Suprapubic skin (tissue), 4 donors: ENCODE measurements at places on chromosomes 5 and 9. TPM values are rescaled to one million over a fixed set of nuclear protein-coding genes. Genes with fewer than 3 reads are reported as not detected.

GRCh38 chr9:134894136-134894860 is 13.7 kb downstream of the FCN2 start:
- H3K4me3 ChIP-seq, result no peak overlapping the region
- H3K27ac ChIP-seq, result no peak overlapping the region
- H3K36me3 ChIP-seq, result no peaks in the 10 kb centered on the region
- peaks cover 4% of the 10 kb centered on the region for H3K27me3 ChIP-seq
- DNase-seq, result no peak

- H3K36me3 ChIP-seq, result no peaks in the 10 kb centered on the region
- no peaks in the 10 kb centered on the region for H3K4me1 ChIP-seq
- no peak for DNase-seq
- no peaks in the 10 kb centered on the region for H3K27me3 ChIP-seq
Measured at GRCh38 chr5:13189532-13189931, 755.0 kb downstream of the DNAH5 start.

- H3K4me3 ChIP-seq, result no peak overlapping the region
- no peaks in the 10 kb centered on the region for H3K27me3 ChIP-seq
- no peaks in the 10 kb centered on the region for H3K36me3 ChIP-seq
- peaks cover 24% of the 10 kb centered on the region for H3K4me1 ChIP-seq
Measured at GRCh38 chr5:149134778-149135500, 6.4 kb upstream of the ABLIM3 start.

DNA sequence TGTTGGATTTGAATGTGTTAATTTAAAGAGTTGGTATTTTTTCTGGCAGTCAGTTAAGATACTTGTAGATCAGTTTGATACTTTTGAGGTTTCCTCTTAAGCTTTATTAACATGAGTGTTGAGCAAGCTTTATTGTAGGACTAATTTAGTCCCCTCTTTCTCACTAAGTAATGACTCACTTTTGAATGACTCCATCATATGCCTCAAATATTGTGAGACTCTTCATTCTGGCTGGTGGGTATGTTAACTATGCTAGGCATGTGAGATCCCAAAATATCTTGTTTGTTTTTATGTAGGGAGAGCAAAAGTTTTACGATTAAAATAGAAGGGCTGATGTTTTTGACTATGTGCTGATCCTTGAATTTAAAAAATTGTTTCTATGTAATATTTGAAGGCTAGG is 355.7 kb downstream of the IZUMO3 start:
- no peak overlapping the region for H3K27ac ChIP-seq
- no peaks in the 10 kb centered on the region for H3K4me1 ChIP-seq
- no peaks in the 10 kb centered on the region for H3K27me3 ChIP-seq
- no peak overlapping the region for H3K4me3 ChIP-seq

The INIP gene
- total RNA-seq, result 9.0 TPM

The CD274 gene
- 0.15 TPM for total RNA-seq
